Fibroblast of skin of scalp (primary cell): ENCODE measurements at places on chromosomes 6 and 20.

- no peak for DNase-seq
These were observed 134.2 kb downstream of the MEI4 start for GRCh38 chr6:77786935-77787629.

DNA sequence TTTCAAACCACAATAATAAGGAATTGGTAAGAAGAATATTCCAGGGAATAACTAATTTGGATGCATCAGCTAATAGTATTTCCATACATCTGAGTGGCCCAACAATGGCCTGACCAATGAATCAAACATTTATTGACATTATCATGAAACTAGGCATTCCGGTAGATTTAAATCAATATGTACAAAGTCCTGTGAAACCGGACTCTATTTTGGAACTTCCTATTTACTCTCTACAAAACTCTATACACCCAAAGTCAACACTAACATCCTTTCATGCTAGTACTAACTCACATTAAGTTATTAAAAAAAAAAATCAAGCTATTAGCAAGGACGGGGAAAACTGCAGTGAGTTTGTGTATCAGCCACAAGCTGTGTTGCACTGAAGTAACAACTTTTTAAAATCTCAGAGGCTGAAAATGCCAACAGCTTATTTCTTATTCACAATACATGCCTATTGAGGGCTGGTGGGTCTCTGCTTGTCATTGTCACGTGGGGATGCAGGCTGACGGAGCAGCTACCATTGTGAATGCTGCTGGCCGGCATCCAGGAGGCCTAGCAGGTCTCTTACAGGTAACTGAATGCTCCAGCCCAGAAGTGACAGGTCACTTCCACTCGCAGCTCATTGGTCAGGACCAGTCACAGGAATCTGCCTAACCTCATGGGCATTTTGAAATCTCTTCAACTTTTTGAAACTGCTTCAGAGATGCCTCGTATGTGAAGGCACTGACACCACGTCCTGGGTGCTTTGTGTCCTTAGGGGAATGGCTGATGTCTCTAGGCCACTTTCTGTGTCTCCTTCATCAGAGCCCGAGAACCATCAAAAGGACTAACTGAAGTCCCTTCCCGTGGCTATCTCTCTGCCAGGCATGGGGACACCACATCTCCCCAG, 76.3 kb downstream of the SLC22A23 start:
- no peak for DNase-seq

DNA sequence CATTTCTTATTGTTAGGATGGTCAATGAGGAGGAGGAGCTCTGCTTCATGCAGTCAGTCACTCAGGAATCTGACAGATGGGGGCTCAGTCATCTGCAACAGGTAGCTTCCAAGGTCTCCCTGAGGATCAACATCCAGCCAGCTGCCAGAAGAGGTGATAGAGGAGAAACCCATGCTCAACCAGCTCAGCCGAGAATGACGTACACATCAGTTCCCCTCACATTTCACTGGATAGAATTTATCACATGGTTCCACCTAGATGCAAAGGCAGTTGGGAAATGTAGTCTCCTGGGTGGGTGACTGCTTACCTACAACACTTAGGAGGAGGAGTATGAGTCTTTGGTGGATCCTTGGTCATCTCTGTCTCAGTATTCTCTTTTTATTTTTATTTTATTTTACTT, 144.5 kb downstream of the CEBPB start:
- peak; percentile 32 for DNase-seq

DNA sequence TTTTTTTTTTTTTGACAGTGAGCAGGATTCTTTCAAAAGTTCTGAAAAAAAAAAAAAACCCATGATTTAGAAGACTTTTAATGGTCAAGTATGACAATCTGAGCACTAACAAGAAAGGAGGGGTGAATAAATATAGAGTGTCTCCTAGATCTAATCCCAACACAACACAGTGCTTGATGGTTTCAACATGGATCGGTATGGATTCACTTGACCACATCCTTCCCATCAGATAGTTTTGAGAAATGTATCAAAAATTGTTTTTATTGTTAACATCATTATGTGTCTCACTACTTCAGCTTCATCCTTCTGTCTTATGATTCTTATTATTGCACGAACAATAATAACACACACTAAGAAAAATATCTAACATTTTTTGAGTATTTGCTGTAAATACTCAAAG, 21.0 kb downstream of the KIF13A start:
- DNase-seq, result peak; percentile 60

GRCh38 chr6:39206250-39206721, 23.0 kb downstream of the KCNK5 start:
- no peak for DNase-seq

DNA sequence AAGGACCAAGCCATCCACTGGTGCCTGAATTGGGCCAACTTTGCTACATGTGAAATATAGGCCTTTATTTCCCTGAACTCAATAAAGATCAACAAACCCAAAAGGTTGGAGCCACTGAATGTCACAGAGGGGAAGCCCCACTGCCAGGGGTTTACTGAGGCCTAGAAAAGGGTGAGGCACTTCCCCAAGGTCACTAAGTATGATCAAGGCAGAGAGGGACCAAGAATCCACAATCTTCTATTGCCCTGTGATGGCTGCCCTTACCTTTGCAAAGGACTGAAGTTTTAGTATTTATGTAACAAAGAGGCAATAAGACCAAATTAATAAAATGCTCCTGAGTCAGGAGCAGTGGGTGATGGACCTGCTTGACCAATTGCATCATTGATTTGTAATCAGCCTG, 18.0 kb downstream of the TREM1 start:
- no peak for DNase-seq
